ENCODE measurements at places on chromosomes 6 and 20.

DNA sequence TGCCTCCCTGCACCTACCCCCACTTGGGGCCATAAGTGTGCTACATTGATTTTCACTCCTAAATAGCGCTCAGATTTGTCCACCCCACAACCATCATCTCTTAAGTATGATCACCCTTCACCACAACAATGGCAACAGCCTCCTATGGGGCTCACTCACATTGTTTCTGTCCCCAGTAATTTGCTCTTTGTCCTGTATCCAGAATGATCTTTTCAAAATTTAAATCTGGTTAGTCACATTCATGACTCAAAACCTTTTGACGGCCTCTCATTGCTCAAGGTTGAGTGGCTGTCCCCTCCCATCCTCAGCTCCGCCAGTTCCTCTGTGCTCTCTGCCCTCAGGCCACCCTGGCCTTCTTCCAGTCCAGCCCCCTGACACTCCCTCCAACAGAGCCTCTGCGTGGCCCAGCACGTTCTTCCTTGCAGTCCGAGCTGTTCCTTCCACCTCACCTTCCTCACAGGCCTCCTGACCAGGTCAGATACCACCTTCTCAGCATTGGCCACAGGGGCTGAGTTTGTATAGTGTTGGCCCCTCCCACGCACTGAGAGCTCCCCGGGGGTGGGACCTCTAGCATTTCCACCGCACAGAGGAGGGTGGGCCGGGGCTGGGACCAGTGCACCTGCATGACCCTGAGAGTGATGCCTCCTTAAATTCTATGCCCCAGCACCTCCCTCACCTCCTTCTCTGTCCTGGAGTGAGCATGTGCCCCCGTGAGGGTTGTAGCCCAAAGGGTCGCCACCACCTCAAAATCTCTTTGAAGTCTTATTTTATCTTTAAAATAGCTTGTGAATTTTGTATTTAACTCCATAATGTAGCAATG, 2.4 kb upstream of the PPP1R3G start:
- no peak for DNase-seq

- DNase-seq, result no peak
These were observed 41.3 kb downstream of the MTFR2 start for GRCh38 chr6:136208783-136209182.

- no peak for DNase-seq
These were observed 10.4 kb upstream of the EDN3 start for GRCh38 chr20:59289994-59290393.

- no peak for DNase-seq
These were observed 105.9 kb upstream of the PRSS16 start for GRCh38 chr6:27141529-27142015.

GRCh38 chr6:79868098-79868722, 79.1 kb downstream of the ELOVL4 start:
- peak; percentile 31 for DNase-seq

GRCh38 chr20:3116341-3116740, 31.8 kb upstream of the AVP start:
- no peak for DNase-seq

DNA sequence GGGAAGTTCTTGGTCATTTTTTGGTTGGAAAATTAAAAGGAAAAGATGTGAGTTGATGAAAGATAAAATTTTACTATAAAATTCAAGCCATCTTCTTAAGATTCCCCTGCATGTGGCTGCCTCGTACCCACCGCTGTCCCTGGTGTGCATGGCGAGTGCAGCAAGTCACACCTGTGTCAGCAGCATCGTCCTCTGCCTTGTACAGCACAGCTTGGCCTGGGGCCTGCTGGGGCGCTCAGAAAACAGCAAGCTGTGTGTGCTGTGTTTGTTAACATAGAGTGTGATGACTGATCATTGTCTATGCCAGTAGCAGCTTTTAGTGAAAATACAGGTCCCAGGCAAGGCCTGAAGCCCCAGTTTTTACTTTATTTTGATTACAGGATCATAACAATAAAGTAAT, 56.7 kb downstream of the FAM120B start:
- no peak for DNase-seq

DNA sequence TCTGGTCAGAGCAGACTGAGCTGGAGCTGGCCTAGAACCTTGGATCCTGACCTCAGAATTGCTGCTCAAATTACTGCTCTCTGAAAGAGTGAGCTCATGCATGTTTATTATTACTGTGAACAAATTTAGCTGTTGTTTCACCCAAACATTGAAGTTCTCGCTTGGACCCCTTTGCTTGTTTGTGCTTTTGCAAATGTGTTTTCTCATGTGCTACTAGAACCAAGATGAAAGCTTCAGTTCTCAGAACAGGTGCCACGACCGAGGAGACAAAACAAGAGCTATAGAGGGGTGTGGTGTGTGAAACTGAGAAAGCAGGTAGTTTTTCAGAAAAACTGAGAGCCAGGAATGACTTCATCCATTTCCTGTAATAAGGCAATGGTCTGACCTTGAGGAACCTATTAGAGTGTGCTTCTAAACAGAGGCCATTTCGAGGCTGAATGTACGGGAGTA, 50.0 kb upstream of the ESR1 start:
- DNase-seq, result no peak

DNA sequence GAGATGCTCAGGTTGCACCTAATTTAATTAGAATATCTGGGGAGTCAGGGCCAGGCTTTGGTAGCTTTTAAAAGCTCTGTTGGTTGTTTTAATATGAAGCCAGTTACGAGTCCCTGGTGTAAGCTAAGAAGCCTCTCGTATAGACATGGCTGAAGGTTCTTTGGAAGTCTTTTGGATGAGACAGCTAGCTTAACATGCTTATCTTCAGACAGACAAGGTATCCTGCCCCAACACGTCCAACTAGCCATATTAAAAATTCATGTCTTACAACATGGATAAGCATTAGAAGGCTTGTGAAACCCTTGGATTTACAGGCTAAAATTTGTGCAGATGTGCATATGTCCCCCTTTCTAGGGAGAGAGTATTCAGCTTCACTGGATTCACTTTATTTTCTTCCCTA, 105.7 kb upstream of the KCNK16 start:
- no peak for DNase-seq

DNA sequence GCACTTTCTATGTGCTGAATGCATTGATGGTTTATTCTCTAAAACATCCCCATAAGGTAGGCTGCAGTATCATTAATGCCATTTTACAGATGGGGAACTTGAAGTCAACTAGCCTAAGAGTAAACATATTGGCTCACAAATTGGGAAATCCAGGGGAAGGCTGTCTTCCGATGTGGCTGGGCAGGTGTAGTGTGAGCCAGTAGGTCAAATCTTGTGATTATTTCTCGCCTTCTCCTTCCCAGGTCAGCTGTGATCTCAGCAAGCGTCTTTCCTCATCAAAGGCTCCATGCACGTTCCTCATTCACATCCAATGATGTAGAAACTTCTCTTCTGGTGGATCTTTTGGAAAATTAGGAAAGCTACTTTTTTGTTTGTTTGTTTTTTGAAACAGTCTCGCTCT, 94.1 kb upstream of the SHLD1 start:
- DNase-seq, result no peak

GRCh38 chr6:25053875-25054371, 118.2 kb upstream of the RIPOR2 start:
- no peak for DNase-seq

DNA sequence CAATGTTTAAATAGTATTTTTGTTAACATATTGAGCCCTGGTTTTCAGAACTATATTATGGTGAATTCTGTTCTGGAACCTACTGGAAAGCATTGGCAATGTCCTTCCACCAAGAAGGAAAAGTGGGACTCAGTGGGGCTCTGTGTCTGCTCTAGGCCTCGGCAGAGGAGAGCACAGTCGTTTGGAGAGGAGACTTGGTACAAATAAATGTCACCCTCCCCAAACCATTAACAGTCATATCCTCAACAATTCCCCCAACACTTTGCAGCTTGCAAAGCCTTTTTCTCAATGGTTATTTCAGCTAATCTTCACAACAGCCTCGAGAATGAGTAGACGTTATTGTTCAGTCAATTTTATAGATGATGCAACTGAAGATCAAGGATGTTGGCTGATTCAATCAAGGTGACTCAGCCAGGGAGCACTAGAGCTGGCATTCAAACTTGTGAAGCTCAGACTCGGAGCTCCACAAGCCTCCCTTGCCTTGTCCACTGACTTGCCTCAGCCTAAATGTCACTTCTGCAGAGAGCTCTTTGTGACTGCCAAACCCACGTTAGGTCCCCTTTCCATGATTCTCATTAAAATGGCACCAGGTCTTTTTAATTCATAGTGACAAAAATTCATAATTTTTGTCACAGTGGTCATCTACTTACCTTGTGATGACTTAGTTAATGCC, 60.6 kb downstream of the TOX2 start:
- DNase-seq, result no peak

DNA sequence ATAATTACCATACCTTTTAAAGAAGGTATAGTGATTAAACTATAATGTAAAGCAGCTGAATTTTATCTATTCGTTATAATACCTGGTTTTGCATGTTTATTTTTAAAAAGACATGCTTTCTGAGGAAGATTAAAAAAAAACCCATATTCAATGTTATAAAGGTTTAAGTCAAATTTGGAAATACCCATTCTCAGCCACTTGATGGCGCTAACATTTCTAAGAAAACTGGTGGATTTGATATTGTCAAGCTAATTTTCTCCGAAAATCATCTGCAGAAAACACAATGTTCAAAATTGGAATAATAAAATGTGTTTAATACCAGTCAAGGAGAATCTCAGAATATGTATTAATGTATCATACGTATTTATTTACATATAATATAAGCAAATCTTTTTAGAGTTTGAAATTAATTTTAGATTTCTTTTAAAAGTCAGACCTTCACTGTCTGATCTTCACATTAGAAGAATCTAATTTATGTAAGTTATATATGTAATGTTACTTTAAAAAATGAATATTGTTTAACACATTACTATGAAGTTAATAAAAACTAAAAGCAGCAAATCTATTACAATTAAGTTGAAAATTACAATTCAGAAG, 35.0 kb downstream of the SHPRH start:
- peak; percentile 20 for DNase-seq

GRCh38 chr6:121430514-121431460, 4.7 kb upstream of the GJA1 start:
- DNase-seq, result no peak

DNA sequence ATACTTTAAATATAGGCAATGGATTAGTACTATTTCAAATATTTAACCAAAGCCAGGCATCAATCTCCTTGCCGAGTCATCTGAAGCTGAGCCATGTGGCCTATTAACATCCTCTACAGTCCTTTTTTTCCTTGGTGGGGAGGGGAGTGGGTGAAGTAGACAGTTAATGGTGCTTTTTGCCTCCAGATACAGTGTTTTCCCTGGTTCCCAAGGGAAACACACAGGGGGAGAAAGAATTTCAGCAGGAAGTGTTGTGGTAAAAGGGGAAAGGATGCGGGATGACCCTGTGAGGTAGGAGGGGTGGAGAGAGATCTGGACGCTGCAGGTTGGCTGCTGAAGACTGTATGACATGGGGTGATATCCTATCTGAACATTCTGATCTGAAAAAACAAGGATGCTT, 9.6 kb downstream of the CLDN20 start:
- DNase-seq, result no peak

DNA sequence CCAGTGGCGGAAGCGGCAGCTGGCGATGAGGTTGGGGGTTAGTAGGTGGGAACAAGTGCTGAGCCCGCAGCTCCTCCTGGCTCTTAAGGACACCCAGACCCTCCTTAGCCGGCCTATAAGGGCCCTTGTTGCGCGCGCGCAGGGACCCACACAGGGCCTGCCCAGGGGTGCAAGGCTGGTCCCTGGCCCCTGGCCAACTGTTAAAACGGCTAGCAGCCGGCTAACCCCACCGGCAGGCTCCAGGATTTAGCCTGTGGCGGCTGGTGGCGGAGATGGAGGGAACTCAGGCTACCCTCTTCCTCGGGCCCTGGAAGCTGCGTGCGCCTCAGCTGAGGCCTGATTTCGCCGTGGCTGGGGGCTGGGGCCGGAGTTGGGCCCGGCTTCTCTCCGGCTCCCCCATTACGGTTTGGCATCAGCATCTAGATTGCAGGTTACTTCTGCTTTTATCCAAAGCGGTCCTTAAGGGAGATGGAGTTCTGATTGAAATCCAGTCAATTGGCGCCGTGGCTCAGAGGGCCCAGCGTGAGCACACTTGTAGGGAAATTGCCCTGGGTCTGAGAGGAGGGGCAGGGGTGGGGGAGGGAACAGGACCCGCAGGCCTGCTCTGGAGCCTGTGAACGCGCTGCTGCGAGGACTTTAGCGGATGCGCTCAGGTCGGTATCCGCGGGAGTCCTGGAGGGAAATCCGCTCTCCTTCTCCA, 36.9 kb upstream of the CCDC167 start:
- DNase-seq, result no peak

GRCh38 chr6:142013287-142013686, 119.4 kb upstream of the GJE1 start:
- DNase-seq, result no peak

DNA sequence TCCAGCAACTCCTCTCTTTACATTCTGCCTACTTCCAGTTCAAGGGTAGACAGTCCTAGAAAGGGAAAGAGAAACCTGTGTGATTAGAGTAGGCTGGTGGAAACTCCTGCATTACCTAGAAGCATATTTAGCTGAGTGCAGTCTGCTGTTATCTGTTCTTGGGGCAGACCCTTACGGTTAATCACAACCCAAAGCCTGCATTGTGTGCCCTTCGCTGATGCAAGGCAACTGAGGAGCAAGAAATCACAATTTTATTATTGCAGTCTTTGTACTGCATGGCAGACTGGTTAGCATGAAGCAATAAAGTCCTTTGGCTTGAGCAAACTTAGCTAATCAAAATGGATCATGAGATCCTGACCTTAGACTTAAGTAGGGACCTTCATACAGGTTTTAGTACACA, 1.5 kb upstream of the GOPC start:
- no peak for DNase-seq

DNA sequence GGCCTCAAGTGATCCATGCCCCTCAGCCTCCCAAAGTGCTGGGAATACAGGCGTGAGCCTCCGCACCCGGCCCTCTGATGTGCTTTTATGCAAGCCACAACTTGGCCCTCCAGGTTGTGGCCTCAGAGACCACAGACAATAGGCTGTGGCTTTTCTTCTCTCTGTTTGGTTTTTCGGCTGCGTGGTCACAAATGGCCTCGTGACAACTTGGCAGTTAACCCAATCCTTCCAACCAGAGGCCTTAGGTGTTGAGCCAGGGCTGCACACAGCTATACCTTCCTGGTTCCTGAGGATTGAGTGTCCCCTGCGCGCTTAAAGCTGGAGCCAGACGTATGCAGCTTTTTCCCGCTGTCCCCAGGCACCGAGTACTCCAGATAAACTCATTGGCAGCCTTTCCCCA, 6.3 kb upstream of the TGM3 start:
- DNase-seq, result no peak

DNA sequence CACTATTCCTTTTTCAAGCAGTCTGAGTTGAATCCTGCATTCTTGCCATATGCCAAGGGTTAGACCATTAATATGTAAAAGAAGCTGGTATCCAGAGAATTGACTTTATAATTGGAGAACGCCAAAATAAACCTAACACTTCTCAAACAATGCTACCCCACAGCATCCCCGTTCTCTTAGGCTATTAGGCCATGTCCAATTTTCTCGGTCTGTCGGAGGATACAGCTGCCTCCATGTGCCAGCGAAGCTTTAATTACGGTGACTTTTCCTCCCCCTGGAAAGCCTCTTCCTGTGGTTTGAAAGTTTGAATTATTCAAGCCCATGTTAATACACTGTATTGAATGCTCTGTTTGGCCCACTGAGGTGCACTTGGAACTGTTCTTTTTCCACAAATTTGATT, 60.5 kb downstream of the HS3ST5 start:
- no peak for DNase-seq
